KG1 (cell line): ENCODE measurements at places on chromosomes 5 and 9.

- no peak for DNase-seq
These were observed 30.0 kb upstream of the ARL14EPL start for GRCh38 chr5:116002116-116002906.

GRCh38 chr5:67807439-67807888 lies 408.1 kb upstream of the PIK3R1 start:
- DNase-seq: no peak

DNA sequence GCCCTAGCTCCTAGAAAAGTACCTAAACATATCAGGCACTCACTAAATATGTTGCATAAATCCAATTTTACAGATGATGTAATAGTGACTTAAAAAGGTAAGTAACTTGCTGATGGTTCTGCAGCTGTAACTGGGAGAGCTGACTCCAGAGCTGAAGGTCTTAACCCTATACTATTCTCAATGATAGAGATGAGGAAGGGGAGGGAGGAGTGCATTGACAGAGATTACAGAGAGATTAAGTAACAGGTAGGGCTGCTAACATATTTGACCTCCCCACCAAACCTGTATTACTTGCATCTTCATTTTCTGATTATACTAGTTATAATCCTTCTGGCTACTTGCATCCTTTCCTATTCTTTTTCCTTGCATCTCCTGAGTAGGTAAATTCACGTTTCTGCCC lies 255.4 kb upstream of the EFNA5 start:
- DNase-seq: no peak

DNA sequence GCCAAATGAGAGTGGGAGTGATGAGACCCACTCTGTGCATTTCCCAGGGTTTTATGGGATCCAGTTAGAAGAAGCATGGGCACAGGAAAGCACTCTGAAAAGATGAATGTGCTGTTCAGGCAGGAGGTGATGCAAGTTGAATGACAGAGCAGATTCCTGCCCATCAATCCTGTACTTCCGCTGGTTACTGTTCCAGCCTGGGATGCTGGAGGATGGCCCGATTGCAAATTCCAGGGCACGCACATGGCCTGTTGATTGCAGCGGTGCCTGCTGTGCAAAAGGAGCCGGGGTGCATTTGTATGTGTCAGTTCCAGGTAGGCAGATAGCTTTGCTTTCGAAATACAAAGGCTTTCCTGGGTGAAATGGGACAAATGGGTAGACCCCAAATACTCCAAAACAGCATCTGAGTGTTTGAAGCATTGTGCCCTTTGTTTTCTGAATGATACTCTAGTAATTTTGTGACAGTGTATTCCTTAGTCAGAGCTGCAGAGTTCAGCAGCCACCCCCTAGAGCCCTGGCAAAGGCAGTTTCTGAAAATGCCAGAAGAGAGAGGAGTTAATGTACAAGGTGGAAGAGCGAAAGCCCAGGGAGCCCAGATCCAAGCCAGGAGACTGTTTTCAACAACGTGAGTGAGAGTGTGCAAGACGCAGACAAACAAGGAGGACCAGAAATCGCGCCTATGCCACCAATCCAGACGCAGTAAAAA lies 454.2 kb upstream of the CLINT1 start:
- DNase-seq: no peak

- DNase-seq: no peak
These were observed 194.4 kb upstream of the PTGER4 start for GRCh38 chr5:40485021-40485998.

- DNase-seq: no peak
These were observed 16.7 kb upstream of the SCGB3A1 start for GRCh38 chr5:180607861-180608571.

DNA sequence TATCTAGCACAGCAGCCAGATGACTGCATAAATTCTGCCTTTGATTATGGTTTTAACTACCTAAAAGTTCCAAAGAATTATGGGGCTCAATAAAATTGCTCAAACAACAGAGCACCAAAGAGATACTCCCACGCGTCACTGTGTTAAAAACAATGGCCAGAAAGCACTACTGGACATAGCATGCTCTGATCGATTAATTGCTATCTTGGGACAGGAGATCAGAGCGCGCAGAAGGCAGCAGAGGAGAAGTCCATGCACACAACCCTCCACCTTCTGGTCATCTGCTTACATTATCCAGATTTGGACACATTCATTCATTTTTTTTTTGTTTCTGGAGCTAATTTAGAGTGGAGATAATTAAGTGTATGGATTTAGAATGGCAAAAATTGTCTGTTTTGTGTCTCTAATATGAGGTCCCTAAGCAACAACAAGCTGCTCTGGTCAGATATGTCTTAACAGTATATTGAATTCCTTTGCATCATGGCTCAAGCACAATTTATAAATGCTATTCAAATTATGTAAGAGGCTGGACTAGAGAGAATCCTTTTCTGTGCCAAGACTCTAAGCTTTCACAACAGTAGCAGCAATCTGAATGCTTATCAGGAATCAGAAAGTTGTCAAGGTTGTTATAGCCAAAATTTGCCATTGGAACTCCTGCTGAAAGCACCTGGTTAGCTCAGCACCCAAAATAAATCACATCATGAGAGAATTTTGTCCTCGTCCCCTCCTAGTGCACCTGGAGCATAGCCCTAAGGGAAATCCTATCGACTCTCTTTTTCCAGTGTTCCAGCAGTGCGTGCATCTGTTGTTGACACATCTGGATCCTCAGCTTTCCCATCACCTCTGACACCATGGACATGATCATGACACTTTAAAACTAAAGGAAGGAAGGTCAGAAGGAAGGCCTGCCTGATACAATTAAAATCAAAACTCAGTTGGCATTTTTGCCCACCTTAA lies 98.6 kb upstream of the HMHB1 start:
- no peak for DNase-seq

- DNase-seq: no peak
These were observed 51.5 kb upstream of the IQGAP2 start for GRCh38 chr5:76351577-76351976.

GRCh38 chr5:2147504-2148311 lies 265.0 kb upstream of the IRX4 start:
- no peak for DNase-seq

- no peak for DNase-seq
These were observed 458.9 kb upstream of the C9orf72 start for GRCh38 chr9:28032268-28032590.

- DNase-seq: no peak
These were observed 1.6 kb downstream of the PLK2 start for GRCh38 chr5:58458141-58458742.

- no peak for DNase-seq
These were observed 644 bp upstream of the CTNNAL1 start for GRCh38 chr9:109013679-109014607.

DNA sequence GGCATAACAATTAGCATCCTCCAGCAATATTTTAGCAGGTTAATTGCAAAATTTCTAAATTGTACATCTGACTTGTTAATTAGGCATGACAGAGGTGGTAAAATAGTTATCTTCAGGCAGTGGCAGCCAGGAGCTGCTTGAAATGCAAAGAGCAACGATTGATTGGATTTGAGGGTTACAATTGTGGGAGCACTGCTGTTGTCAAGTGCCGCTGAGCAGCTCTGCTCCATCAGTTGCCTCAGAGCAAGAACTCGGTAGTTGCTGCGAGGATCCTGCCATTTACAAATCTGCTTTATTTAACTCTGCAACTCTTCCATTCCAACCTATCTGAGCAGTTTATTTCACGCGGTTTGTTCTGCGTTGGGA lies 12.6 kb downstream of the PBX3 start:
- no peak for DNase-seq

- no peak for DNase-seq
These were observed 253.8 kb upstream of the POU5F2 start for GRCh38 chr5:93995126-93995621.

DNA sequence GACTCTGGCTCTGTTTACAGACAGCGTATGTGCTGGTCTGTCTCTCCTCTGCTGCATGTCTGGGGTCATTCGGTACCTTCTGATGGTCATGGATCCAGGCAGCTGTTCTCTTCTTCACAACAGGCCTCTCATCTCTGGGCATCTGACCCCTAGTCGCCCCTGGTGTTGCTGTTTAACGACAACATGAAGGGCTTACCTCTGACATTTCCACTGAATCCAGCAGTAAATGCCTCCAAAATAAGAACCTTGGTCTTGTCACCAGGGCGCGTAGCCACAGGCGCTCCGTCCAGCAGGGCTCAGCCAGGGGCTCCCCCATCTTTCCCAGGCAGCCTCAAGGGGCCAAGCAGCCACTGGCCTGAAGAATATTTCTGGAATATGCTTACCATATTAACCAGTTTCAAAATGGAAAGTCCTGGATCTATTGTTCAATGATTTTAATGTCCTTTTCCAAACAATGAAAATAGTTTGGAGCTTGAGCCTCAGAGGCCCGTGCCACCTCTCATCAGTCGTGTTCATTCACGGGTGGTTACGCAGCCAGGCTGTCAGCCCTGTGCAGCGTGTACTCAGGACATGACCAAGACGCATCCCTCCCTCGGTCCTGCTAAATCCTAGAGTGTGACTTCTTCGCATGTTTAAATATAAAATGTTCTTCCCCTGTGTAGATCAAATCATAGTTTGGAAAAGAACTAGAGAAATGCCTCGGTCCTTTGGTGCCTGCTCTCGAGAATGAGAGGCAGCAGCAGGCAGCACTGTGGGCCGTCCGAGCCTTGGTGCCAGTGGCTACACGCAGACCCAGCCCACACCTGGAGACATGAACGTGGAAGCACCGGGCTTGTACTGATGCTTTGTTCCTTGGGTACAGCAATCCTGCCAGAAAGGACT lies 30.1 kb upstream of the LRRC14B start:
- DNase-seq: no peak

- DNase-seq: no peak
These were observed 35.8 kb downstream of the DCAF10 start for GRCh38 chr9:37836386-37836785.

DNA sequence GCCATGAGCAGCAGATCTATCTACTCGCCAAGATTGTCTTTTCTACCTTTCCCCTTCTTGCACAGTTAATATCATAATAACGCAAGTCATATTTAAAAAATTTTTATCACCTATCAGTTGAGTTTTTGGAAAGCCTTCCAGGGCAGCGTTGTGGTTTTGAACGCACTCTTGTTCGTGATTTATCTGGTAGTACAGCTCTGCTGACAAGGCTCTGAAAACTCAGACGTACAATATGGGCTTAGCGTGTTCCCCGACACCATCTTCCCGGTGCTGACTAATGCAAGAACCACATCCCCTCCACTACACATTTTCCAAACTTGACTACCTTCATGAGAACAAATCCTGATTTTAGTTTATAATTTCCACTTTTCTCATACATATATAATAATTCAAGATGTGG lies 1.6 kb upstream of the NFIL3 start:
- no peak for DNase-seq

DNA sequence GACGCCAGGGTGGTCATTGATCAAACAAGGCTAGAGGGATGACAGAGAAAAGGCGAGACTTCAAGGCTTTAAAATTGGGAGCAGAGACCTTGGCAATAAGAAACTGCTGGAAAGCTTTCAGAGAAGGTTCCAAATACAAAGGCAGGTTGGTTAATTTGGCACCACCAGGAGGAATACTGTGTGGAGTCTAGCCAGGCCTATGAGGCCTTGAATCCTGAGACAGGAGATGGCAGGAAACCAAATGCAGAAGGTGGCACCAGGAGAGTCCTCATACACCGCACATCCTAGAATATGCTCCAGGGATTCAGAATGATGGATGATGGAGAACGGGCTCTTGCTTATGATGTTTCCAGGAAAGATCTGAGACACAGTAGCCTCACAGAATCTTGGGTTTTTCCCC lies 90.0 kb downstream of the MCTP1 start:
- no peak for DNase-seq

DNA sequence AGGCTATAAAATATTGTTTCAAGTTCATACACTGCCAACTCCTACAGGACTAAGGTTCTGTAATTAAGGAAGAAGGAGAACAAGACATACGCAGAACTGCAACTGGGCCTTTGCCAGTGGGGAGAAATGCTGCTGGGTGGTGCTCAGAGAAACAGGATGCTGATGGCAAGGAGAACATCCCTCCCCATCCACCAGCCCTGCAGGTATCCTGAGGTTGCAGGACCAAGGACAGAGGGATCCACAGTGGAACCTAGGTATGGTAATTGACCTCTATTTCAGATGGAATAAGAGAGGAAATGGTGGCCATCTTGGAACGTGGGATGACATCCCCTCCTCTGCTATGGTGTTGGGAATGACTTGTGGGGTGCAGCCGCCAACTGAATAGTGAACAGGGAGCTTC lies 206.3 kb upstream of the S1PR3 start:
- no peak for DNase-seq

- no peak for DNase-seq
These were observed 66.4 kb downstream of the WWC1 start for GRCh38 chr5:168357876-168358275.

DNA sequence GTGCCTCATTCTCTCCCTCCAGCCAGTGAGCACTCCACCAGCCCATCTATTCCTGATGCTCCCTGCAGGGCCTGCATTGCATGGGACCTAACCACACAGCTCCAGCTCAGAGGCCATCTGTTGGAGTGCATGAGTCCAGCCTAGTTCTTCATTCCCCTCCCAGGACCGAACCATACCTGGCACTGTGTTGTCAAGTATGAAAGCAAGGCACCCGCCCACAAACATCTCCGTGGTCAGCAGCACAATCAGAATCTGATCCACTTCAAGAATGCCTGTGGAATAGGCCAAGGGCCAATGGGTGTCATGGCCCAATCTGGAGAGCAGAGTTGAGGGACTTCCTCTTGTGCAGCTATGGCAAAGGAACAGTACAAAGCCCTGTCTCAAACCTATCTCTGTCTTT lies 5.9 kb downstream of the SLC23A1 start:
- DNase-seq: no peak

DNA sequence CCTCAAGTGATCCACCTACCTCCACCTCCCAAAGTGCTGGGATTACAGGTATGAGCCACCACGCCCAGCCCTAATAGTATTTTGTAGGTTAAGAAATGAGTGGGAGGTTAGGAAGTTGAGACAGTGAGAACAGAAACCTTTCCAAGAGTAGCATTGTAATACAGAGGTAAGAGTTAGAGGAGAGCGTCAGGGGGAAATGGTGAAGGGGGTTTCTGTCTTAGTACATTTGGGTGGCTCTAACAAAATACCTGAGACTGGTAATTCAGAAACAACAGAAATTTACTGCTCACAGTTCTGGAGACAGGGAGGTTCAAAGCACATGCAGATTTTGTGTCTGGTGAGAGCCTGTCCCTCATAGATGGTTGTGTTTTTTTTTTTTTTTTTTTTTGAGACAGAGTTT lies 18.8 kb downstream of the SMIM3 start:
- DNase-seq: no peak

DNA sequence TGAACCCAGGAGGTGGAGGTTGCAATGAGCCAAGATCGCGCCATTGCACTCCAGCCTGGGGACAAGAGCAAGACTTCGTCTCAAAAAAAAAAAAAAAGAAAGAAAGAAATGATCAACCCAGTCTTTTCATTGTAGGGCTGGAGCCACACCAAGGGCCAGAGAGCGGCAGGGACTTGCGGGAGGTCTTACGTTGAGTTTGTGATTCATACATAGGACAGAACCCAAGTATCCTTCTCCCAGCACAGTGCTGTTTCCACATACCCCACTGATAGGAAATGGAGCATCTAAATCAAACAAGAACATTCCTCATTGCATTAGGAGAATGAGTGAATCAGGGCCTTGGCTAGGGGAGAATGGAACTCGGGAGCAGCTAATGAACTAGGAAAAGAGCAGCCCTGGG lies 3.5 kb upstream of the TNIP1 start:
- DNase-seq: no peak
